ENCODE measurements at places on chromosomes 2 and 18.

DNA sequence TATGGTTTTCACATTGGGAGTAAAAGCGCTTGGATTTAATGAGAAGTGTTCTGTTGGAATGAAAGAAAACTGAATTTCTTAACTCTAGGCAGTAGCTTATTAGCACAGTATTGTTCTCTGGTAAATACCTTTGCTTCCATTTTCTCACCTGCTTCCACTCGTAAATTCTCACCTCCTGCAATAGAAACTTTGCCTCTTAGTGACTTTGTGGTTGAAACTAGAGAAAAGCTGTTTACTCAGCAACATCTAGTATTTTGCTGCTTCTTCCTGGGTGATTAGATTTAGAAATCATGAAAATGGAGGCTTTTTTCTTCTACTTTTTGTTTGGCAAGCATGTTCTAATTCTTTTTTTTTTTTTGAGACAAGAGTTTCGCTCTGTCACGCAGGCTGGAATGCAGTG is 385.4 kb downstream of the SPAG16 start:
- no peak for DNase-seq

- DNase-seq: no peak
Measured at GRCh38 chr2:157911750-157912149, 35.6 kb upstream of the ACVR1 start.

DNA sequence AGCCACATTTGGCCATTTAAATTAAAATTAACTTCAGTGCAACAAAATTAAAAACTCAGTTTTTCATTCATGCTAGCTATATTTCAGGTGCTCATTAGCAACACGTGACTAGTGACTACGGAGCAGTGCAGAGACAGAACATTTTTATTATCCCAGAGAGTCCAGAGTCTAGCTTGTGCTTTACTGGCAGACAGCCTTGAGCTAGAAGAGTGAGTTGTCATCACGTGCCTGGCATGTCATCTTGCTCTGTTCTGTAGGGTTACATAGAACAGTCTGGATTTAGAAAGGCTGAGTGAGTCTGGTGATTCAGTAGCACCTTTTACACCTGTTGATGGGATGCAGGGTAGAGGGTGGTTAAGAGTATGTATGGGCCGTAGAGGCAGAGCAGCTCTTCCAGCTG is 136.9 kb upstream of the IL1R2 start:
- DNase-seq: no peak

DNA sequence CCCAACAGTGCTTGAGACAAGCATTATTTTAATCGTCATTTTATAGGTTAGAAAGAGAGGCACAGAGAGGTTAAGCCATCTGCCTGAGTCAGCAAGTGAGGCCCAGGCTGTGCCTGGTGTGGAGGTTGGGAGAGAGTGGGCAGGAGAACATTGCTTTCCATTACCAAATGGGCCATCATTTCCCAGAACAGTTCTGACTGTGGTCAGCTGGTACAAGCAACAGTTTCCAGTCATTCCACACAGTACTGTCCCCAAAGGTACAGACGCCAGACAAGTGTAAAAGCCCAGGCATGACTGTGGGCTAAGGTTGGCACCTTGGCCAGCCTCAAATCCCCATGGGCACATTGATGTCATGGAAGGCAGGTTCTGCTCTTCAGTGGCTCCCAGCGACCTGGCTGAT is 98.2 kb upstream of the LCLAT1 start:
- no peak for DNase-seq

- no peak for DNase-seq
Measured at GRCh38 chr2:240670402-240670801, 12.3 kb downstream of the AQP12B start.
